ENCODE measurements at places on chromosomes 12 and 14.

DNA sequence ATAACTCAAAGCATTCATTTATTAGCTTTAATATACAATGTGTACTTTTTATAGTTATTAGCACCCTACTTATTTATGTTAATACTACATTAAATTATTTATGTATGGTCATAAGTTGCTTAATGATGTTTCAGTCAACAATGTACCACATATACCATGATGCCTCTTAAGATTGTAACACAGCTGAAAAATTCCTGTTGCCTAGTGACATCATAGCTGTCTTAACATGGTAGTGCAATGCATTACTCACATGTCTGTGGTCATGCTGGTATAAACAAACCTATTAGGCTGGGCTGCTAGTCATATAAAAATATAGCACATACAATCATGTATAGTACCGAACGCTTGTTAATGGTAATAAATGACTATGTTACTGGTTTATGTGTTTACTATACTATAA lies 120.4 kb downstream of the ANO6 start:
- no peak for DNase-seq

- DNase-seq: no peak
Measured at GRCh38 chr14:80403036-80403435, 191.7 kb upstream of the DIO2 start.

DNA sequence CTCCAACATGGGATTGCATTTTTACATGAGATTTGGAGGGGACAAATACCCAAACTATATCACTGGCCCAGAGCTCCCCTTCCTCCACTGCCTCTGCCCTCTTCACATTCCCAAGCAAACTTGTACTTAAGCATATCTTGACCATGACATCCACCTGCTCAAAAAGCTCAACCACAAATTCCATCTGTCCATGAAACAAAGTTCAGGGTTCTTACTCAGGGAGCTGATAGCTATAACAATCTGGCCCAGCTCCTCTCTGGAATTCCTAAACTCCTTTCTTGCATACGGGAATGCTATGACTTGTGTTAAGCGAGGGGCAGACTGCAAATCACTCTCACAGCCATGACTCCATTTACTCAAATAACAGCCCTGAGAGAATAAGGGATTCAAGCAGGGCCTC lies 152.1 kb downstream of the GALC start:
- no peak for DNase-seq

DNA sequence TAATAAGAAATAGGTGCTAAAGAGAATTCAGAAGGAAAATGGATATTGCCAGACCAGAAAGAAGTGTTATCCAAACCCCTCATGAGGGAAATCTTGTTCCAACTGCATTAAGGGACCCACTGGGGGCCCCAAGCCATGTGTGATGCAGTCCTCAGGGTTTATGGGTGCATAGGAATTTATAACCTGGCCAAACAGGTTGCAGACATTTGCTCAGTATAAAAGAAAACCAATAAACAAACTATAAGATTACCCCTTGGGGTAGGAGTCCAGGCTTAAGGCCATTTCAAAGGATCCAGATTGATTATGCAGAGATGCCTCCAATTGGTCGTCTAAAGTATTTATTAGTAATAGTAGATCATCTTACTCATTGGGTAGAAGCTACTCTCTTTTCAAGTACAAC lies 240.9 kb upstream of the DIO3 start:
- DNase-seq: no peak

DNA sequence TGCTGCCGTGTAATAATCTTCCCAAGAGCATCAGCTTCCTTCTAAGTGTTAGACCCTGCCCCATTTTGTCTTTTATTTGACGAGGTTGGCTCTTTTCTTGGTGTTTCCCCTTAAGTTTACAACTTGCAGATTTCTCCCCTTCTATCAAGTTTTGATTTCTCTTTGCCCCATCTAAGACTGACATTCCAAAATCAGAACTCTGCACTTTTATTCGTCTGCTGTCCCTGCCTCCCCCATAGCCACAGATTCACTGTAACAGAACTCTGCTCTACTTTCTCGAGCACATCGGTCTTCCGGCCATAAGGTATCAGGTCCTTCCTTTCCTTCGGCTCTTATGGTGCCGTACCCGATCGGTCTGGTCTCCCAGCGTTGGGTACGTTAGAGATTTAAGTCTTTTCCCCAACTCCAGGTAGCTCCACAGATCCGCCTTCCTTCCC lies 563 bp downstream of the DCP1B start:
- no peak for DNase-seq

DNA sequence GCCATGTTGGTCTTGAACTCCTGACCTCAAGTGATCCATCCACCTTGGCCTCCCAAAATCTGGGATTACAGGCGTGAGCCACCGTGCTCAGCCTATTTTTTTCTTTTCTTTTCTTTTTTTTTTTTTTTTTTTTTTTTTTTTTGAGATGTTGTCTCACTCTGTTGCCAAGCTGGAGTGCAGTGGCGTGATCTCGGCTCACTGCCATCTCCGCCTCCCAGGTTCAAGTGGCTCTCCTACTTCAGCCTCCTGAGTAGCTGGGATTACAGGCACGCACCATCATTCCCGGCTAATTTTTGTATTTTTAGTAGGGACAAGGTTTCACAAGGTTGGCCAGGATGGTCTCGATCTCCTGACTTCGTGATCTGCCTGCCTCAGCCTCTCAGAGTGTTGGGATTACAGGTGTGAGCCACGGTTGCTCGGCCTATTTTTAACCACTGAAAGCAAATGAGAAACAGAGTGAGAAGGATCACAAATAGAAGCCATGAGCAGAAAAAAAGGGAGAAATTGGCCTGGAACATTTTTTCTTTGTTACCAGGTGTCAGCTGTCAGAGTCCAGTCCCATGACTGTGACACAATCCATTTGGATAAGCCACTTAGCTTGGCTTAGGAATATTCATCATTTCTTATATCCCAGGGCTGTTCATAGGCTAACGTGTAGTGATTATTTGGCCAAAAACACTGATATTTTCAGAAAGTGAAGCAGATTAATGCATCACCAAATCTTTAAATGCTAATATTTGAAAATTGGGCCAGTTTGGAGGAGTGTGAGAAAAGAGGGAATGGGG lies 7.9 kb upstream of the NFKBIA start:
- no peak for DNase-seq

DNA sequence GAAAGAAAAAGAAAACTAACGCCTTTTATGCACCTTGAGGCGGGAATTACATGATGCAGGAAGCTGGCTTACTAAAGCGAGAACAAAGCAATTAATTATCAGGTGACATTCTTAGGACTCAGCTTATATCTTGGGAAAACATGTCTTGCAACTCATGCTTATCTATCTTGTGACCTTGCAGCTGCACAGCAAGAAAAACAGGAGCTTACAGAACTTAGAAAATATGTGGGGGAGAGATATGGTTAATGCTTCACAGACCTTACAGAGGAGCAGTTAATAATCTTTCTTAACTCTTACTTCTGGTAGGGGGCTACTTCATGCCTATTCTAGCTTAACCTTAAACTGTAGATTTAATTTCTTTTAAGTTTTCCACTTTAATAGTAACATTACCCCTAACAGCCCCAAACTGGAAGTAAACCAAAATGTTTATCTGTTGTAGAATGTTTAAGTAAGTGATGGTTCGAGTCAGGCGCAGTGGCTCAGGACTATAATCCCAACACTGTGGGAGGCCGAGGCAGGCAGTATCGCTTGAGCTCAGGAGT lies 13.2 kb upstream of the OR11G2 start:
- DNase-seq: no peak

- DNase-seq: no peak
Measured at GRCh38 chr12:92079054-92079385, 66.6 kb downstream of the BTG1 start.

- DNase-seq: no peak
Measured at GRCh38 chr14:22552001-22552826, 36.8 kb downstream of the DAD1 start.

- no peak for DNase-seq
Measured at GRCh38 chr12:93938317-93938716, 210.1 kb upstream of the PLXNC1 start.

- DNase-seq: no peak
Measured at GRCh38 chr14:97543816-97544215, 746.6 kb downstream of the VRK1 start.

DNA sequence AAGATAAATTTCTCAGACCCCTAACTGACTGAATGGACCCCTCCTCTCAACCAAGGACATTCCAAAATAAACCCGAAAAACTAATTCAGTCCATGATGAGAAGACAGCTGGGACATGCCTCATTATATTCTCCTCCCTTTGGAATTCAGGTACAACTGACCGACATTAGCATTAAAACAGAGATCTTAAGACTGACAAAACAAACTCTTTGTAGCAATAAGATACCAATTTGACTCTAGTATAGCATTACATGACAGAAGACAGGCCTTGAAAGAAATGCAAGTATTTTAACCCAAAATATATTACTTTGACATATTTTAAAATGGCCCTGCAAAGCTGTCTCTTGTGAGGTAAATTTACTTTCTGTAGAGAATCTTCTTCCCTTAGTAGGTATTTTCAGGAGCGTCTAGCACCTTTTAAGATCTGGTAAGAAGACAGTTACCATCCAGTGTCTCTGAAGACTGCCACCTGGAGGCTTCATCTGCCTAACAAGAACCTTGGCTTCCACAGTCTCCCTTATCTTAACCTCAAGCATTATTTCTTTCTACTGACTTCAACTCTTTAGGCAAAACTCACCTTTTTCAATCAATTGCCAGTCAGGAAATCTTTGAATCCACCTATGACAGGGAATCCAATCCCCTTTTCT lies 957.5 kb downstream of the SLC6A15 start:
- DNase-seq: no peak

DNA sequence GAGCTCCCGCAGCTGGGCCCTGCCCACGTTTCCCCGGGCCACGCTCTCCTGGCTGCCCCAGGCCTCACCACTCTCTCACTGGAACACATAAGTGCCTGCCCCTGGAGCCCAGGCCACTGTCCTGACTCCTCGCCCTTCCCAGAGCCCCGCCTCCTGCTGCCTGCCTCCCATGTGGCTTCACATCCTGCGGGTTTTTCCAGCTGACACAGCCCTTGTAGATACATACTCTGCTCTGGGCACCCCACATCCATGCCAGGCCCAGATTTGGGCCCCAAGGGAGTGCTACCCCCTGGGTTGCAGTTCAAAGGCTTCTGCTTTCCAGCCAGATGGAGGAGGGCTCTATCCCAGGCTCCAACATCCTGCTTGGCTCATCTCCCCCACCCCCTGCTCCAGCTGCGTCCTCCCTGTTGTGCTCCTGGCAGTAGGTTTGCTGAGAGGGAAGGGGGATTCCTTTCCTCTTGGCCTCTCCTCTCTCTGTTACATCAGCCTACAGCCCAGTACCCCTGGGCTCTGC lies 60.1 kb downstream of the TSPAN9 start:
- DNase-seq: no peak

DNA sequence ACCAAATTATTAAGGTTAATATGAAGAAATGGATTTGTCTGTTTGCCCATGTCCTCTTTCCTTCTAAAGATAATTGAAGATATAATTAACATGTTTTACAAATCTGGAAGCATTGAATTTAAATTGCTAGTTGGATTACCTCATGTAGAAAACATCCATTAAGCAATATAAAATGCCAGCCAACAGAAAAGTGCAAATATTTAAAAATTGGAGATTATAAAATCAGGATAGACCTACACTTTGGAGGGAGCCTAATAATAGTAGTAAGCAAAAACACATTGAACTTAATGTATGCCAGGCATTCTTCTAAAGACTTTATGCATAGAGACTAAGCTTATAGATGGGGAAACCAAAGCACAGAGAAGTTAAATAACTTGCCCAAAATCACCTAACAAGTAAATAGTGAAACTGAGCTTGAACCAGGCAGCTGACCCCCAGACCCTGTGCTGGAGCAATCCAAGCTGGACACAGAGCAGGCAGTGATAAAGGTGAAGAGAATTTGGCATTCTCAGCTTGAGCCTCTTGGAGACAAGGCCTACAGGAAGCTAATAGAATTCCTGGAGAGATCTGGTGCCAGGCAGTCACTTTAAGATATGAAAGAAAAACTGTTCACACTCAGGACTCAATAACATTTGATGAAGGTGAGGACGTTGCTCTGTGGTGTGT lies 119.8 kb downstream of the ASCL1 start:
- no peak for DNase-seq

- no peak for DNase-seq
Measured at GRCh38 chr12:6396031-6396430, 12.1 kb downstream of the LTBR start.

DNA sequence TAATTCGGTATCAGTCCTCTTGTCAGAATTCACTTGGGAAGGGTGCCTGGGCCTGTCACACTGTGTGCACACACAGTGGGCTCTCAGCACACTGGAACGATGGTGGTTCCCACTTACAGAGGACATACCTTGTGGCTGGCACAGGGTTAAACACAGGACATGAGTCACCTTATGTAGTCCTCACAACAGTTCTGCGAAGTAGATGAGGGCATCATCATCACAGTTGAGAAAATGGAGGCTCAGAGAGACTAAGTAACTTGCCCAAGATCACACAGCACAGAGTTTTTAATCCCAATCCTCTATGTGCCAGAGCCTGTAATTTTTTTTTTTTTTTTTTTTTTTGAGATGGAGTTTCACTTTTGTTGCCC lies 90.7 kb downstream of the NINJ2 start:
- no peak for DNase-seq

- no peak for DNase-seq
Measured at GRCh38 chr12:2680676-2681039, 114.1 kb upstream of the FKBP4 start.

DNA sequence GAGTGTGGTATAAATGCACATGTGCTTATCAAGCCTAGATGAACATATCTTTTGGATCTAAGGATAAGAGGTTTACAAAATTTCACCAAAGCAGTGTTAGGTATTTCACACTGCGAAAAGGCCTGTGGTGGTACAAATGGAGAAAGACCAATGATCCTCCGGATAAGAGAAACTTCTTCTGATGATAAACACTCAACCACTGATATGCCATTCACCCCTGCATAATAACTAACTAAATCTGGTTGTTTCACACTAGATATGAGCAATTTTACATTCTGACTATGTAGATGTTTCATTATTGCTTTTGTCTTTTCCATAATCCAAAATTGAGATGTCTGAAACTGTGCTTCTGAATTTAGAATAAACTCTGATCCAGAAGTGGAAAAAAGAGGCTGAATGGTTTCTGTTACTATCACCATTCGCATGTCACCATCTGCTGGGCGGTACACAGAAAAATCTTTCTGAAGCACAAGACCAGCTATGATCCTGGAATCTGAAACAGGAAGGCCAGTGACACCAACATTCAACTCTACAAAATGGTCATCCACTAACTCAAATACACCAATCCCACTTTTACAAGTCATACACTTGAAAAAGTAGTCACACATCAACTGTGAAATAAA lies 1.3 kb downstream of the BBS10 start:
- no peak for DNase-seq

- no peak for DNase-seq
Measured at GRCh38 chr14:54738009-54738408, 164.6 kb downstream of the GCH1 start.

Measured in activated CD8-positive, alpha-beta T cell treated with anti-CD3 and anti-CD28 coated beads, Interleukin-2, amount 10 ng/mL, durations not matched to agents 7 days and 5 days (primary cell).